ENCODE measurements at places on chromosomes 5 and 9. TPM values are rescaled to one million over a fixed set of nuclear protein-coding genes. Genes with fewer than 3 reads are reported as not detected.

GRCh38 chr5:52356311-52356918 lies 431.3 kb upstream of the ITGA1 start:
- DNase-seq, result no peak
- no peak overlapping the region for H3K4me3 ChIP-seq
- no peaks in the 10 kb centered on the region for H3K27me3 ChIP-seq
- no peaks in the 10 kb centered on the region for H3K36me3 ChIP-seq
- no peak overlapping the region for H3K27ac ChIP-seq

GRCh38 chr5:57085306-57086081 lies 88.4 kb upstream of the GPBP1 start:
- no peaks in the 10 kb centered on the region for H3K4me1 ChIP-seq
- no peaks in the 10 kb centered on the region for H3K36me3 ChIP-seq
- no peak overlapping the region for H3K4me3 ChIP-seq
- no peak overlapping the region for H3K27ac ChIP-seq

- H3K4me3 ChIP-seq, result no peak overlapping the region
- H3K4me1 ChIP-seq, result no peaks in the 10 kb centered on the region
- no peaks in the 10 kb centered on the region for H3K36me3 ChIP-seq
- DNase-seq, result no peak
- no peaks in the 10 kb centered on the region for H3K27me3 ChIP-seq
- no peak overlapping the region for H3K27ac ChIP-seq
Observed at GRCh38 chr5:151578326-151579025, 12.7 kb downstream of the FAT2 start.

DNA sequence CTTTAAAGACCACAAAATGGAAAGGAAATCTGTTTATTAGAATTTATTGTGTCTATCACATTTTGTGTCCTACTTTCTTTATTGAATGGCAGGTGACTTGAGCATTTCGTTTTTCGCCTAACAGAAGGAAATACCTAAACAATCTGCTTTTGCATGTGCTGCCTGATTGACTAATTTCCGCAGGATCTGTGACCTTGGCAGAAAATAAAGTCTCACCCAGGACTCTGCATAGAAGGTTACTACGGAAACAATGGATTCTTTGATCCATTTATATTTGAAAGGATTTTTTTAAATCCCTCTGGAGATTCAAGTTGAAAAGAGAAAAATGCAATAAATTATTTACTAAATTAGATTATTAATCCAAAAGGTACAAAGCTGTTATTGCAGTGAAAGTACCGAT lies 61.0 kb upstream of the CAST start:
- no peak for DNase-seq
- H3K27me3 ChIP-seq, result no peaks in the 10 kb centered on the region
- H3K4me3 ChIP-seq, result no peak overlapping the region
- H3K4me1 ChIP-seq, result no peaks in the 10 kb centered on the region

- no peaks in the 10 kb centered on the region for H3K27me3 ChIP-seq
- H3K4me3 ChIP-seq, result no peak overlapping the region
- no peak overlapping the region for H3K27ac ChIP-seq
- H3K4me1 ChIP-seq, result no peaks in the 10 kb centered on the region
- H3K36me3 ChIP-seq, result no peaks in the 10 kb centered on the region
- DNase-seq, result no peak
Observed at GRCh38 chr9:86485359-86485758, 131.1 kb upstream of the TUT7 start.

- no peaks in the 10 kb centered on the region for H3K36me3 ChIP-seq
- H3K4me3 ChIP-seq, result no peak overlapping the region
- no peak for DNase-seq
- H3K27ac ChIP-seq, result no peak overlapping the region
- no peaks in the 10 kb centered on the region for H3K4me1 ChIP-seq
Observed at GRCh38 chr5:179123491-179124272, 63.5 kb downstream of the ZNF354C start.

DNA sequence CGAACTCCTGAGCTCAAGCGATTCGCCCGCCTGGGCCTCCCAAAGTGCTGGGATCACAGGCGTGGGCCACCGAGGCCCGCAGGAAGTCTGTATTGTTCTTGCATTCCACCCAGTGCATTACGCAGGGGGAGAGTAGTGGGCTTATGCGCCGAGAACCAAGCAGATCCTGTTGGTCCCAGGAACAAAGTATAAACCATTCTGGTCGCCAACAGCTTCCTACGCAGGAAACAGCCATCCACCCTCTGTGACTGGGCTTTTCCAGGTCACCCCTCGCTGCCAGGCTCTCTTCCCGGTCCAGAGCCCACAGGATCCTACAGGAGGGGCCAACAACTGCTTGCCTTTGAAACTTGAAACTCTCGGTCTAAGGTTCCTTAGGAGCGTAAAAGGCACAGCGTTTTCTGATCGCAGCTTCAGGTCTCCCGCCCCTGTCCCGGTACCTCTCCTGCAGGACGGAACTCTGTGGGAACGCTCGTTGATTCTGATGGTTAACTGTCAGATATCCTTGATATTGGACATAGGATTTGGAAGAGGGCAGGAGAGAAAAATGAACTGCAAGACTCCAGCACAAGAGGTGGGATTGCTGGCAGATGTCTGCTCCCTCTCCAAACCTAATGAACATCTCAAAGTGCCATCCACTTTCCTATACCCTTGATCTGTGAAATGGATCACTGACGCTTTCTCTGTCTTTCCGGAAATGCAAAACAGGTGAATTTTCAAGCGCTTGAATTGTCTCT lies 4.2 kb upstream of the ANXA2R start:
- no peaks in the 10 kb centered on the region for H3K36me3 ChIP-seq
- no peak overlapping the region for H3K4me3 ChIP-seq
- no peaks in the 10 kb centered on the region for H3K27me3 ChIP-seq
- no peaks in the 10 kb centered on the region for H3K4me1 ChIP-seq

GRCh38 chr9:98253565-98253964 lies 1.9 kb downstream of the TBC1D2 start:
- H3K36me3 ChIP-seq, result no peaks in the 10 kb centered on the region
- no peak for DNase-seq
- no peak overlapping the region for H3K27ac ChIP-seq

DNA sequence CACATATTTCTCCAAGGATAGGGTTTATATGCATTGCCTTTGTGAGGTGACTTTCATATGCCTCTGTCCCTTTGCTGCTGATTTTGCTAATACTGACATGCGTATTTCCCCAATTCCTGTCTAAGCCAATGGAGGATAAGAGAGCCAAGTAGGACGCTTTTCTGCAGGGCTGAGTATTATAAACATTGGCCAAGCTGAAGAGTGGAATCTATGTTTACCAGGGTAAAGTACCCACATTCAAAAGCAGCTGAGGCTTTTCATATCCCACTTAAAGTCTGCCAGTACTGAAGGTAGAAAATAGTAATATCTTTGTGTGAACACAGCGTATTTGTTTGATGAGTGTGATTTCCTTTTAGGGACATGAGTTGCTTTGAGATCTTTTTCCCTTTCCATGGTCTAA lies 128.8 kb upstream of the GPR151 start:
- no peaks in the 10 kb centered on the region for H3K4me1 ChIP-seq
- H3K36me3 ChIP-seq, result no peaks in the 10 kb centered on the region
- no peak for DNase-seq
- H3K27me3 ChIP-seq, result no peaks in the 10 kb centered on the region
- H3K27ac ChIP-seq, result no peak overlapping the region

DNA sequence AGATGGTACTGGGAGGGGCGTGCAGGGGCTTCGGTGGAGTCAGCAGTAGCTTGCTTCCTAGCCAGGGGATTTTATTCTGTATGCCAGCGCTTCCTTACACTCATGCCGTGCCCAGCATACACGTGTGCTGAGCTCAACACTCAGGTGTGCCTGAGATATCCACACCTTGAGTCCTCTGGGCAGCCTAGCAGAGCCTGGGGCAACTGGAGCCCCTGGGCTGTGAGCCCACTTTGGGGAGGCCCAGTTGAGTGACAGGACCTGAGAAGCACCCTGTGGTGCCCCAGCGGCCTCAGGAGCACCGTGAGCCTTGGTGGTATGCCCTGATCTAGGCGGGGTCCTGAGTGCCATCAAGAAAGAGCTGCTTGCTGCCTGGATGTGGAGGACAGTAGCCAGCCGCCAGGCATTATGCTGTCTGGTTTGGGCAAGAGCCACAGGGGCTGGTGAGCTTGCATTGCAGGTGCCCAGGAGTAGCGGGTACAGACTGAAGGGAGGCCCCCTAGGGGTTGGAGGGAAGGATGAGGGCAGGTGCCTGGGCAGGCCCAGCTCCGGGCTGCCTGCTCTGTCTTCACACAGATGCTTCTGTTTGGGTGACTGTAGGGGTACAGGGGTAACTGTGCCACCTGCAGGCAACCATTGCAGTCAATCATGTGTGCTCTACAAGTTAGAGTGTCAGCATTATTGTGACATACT lies 42.9 kb downstream of the BNIP1 start:
- no peak for DNase-seq
- no peak overlapping the region for H3K27ac ChIP-seq
- no peaks in the 10 kb centered on the region for H3K4me1 ChIP-seq
- H3K36me3 ChIP-seq, result no peaks in the 10 kb centered on the region
- no peaks in the 10 kb centered on the region for H3K27me3 ChIP-seq

- H3K4me1 ChIP-seq, result peaks cover 10% of the 10 kb centered on the region
- no peak overlapping the region for H3K4me3 ChIP-seq
- H3K36me3 ChIP-seq, result no peaks in the 10 kb centered on the region
- H3K27ac ChIP-seq, result no peak overlapping the region
- DNase-seq, result no peak
- H3K27me3 ChIP-seq, result no peaks in the 10 kb centered on the region
Observed at GRCh38 chr9:125464591-125465385, 203.2 kb downstream of the GAPVD1 start.

DNA sequence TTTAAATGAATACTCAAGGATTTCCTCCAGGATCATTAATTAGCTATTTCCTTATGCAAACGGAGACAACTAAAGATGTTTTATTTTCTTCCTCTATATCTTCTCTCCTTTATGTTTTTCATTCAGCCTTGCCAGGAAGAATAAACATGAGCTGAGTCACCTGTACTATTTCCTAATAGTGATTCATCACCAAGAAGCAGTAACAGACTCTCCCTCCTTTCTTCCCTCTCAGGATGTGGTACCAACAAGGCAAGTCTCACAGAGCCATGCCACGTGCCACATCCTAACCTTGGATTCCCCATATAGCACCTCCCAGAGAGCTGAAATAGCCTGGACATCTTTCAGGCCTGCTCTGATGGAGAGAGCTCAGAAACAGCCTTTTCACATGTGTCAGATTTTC lies 758.6 kb upstream of the DMAC1 start:
- no peak for DNase-seq
- H3K4me1 ChIP-seq, result no peaks in the 10 kb centered on the region
- H3K27me3 ChIP-seq, result no peaks in the 10 kb centered on the region
- H3K27ac ChIP-seq, result no peak overlapping the region
- no peak overlapping the region for H3K4me3 ChIP-seq

DNA sequence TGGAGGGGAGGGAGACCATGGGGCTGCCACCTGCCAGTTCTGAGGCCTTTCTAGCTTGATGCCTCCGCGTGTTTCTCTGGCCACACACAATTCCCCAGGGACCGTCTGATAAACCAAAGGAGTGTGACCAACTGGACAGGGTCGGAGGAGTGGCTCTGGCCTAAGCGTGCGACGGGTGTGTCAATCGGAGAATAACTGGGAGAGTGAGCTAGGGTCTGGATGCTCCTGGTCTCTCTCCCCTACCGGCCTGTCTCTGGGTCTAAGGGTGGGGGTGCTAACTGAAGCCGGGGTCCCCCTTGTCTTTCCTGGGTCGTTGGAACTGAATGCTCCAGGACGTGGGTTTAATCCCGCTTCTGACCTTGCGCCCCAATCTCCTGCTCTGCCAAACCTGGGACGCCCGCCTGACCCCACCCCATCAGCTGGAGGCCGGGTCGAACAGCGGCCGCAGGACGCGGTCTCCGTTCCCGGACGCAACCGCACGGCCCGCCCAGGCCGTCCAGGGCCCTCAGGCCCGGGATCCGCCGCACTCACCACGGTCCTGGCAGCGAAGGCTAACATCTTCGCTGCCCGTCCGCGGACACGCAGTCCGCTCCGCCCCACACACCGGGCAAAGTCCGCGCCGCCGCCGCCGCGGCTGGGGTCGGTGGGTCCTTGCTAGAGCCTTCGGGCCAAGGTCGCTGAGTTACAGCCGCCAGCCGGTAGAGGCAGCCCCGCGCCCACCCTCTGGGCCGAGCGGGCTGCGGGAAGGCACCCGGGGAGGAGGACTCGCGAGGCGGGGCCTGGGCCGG lies 447 bp downstream of the CRAT start:
- H3K4me1 ChIP-seq, result no peaks in the 10 kb centered on the region
- peak; percentile 44 for DNase-seq
- peak overlapping the region; percentile 78 for H3K4me3 ChIP-seq
- no peaks in the 10 kb centered on the region for H3K36me3 ChIP-seq
- H3K27ac ChIP-seq, result peak overlapping the region; percentile 63
- H3K27me3 ChIP-seq, result no peaks in the 10 kb centered on the region

DNA sequence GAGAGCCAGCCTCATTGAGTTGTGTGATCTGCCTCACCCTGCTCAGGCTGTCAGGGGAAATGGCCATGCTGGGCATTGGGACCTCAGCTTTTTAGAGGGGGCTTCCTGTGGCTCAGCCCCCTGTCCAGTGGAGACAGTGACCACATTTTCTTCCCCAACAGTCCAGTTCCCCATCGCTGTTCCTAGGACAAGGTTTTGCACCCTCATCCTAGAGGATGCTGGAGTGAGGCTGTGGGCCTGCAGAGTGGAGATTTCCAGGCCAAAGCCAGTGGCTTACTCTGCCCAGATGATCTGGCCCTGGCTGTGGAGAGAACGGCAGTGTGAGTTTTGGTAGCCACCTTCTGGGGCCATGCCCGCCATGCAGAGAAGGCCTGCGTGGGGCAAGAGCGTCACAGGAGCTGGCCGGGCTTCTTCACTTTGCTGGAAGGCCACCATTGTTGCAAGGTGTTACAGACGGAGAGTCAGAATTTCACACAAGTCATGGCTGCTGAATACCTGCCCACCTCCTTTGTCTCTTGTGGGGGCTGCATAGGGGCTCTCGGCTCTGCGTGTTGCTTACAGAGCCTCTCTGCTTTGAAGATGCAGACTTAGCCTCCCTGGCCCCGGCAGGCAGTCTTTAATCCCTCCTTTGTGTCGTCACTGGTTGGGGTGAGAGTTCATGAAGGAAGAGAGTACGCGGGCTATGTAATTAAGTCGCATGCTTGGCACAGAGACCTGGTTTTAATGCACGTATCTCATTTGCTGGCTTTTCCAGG lies 35.2 kb upstream of the PITX1 start:
- no peak for DNase-seq
- no peak overlapping the region for H3K27ac ChIP-seq
- no peak overlapping the region for H3K4me3 ChIP-seq
- H3K27me3 ChIP-seq, result no peaks in the 10 kb centered on the region
- H3K4me1 ChIP-seq, result no peaks in the 10 kb centered on the region

- no peaks in the 10 kb centered on the region for H3K4me1 ChIP-seq
- peak overlapping the region; percentile 86 for H3K27ac ChIP-seq
- no peaks in the 10 kb centered on the region for H3K27me3 ChIP-seq
- H3K36me3 ChIP-seq, result no peaks in the 10 kb centered on the region
- DNase-seq, result no peak
Observed at GRCh38 chr9:105243015-105243686, 1.3 kb upstream of the SLC44A1 start.

GRCh38 chr5:102715082-102715807 lies 39.9 kb upstream of the PAM start:
- no peaks in the 10 kb centered on the region for H3K4me1 ChIP-seq
- DNase-seq, result no peak
- H3K27me3 ChIP-seq, result no peaks in the 10 kb centered on the region
- H3K4me3 ChIP-seq, result no peak overlapping the region

- H3K27me3 ChIP-seq, result no peaks in the 10 kb centered on the region
- peak; percentile 40 for DNase-seq
- H3K27ac ChIP-seq, result no peak overlapping the region
- no peaks in the 10 kb centered on the region for H3K36me3 ChIP-seq
- no peaks in the 10 kb centered on the region for H3K4me1 ChIP-seq
- no peak overlapping the region for H3K4me3 ChIP-seq
Observed at GRCh38 chr5:125835293-125836172, 587.7 kb upstream of the GRAMD2B start.

The TAF11L5 gene
- total RNA-seq, result not detected

The ELOVL7 gene
- total RNA-seq, result 1.5 TPM

The ZFP2 gene
- 0.26 TPM for total RNA-seq

The C5orf52 gene
- not detected for total RNA-seq

The LVRN gene
- total RNA-seq, result 1.7 TPM

Data from uterus (tissue), 4 donors.